HTR-8/SVneo (cell line): ENCODE measurements at places on chromosomes 1 and 21.

GRCh38 chr1:10291705-10292104, 81.3 kb downstream of the KIF1B start:
- no peak for DNase-seq

- DNase-seq, result no peak
Measured at GRCh38 chr1:118487932-118488331, 302.9 kb upstream of the SPAG17 start.

GRCh38 chr21:34276711-34277425, 86.9 kb upstream of the KCNE2 start:
- DNase-seq, result no peak

DNA sequence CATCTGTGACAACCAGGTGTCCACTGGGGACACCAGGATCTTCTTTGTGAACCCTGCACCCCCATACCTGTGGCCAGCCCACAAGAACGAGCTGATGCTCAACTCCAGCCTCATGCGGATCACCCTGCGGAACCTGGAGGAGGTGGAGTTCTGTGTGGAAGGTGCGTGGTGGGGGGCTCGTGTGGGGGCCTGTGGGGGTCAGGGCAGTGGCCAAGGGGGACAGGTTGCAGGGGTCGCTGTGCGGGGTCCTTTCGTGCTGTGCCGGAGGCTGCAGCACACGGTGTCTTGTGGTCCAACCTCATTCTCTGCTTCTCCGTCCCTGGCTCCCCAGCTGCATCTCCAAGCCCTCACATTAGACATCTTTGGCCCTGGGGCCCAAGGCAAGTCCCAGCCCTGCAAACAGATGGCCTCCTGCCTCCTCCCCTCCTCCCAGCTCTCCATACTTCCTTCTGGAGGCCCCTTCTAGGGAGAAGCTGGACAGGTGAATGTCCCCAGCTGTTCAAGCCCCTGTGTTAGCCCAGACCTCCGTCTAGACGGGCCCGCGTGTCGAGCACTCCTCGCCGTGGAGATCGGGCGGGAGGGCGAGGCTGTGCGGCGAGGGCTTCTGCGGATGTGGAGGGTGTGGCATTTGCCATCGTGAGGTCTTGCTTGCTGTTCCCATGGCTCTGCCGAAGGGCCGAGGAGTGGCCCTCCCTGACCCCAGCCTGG, 2.5 kb downstream of the AGRN start:
- DNase-seq, result no peak

- no peak for DNase-seq
Measured at GRCh38 chr1:44723496-44724295, 7.3 kb downstream of the RNU5D-1 start.

DNA sequence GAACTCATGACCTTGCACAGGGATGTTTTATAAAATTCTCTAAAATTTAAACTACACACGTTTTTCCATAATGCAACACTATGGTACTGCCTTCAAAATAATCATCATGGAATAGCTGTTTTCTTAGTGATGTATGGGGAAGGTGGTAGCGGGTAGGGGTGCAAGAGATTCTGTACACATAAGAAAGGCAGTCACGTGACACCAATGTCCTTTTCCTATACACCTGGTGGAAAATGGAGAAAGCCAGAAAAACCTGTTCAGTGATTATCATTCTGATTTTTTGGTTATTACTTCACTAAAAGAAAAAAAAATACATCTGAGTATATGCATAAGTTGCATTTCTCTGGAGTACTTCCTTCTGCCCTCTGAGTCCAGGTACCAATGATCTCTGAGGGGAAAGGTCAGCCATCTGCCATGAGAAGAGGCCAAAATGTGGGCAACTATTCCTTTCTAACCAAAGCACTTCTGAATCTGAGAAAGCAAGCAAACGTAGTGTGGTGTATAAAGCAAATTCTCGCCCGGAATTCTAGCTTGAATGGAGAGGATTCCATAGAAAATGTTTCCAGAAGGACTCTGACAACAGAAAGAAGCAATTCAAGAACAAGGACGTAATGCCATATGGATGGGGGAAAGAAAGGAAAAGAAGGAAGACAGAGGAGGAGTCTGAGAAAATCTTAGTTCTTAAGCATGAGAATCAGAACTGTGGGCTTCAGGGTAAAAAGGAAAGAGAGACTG, 137.3 kb downstream of the RERE start:
- DNase-seq, result no peak

DNA sequence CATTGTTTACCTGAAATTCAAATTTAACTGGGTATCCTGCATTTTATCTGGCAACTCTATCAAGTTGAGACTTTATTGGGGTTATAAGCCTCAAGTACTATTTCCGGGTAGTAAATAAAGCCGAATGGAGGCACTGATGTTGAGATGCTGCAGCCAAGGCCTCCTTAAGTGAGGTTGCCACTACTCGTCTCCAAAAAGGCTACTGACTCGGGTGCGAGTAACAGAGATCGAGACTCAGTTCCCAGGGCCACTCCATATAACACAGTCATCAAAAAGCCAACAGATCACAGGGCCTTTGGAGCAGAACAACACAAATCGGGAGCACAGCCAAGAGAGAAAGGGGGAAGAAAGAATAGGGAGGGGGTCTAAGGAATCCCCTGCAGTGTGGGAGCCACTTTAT, 524 bp downstream of the COPA start:
- no peak for DNase-seq

DNA sequence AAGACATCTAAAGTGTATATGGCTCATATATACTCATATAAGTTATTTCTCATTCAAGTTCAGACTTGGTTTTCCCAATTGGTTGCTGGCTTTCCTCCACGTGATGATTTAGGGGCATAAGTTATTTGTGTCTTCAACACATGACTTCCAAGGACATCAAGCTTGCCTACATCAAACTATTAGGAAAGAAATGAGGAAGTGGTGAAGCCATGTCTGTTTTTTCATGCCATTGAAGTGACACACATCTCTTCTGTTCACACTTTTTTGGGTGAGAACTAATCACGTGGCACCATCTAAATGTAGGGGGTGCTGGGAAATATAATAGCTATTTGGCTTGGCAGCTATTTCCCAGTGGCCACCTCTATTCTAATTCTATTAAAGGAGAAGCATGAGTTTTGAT, 282.1 kb downstream of the OMA1 start:
- no peak for DNase-seq

DNA sequence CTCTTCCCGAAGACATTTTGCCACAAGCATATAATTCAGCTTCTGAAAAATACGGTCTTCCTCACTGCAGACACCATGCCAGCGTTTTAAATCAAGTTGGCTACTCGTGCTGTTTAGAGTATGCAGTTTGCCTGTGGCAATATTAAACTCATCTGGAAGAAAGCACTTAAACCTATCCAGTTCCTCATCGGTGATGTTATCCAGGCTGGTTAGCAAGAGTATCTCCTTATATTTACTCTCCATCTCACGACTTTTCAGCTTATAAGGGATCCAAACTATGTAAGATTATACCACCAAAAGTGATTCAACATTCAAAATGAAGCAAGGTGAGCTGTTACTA, 9.7 kb upstream of the IFI16 start:
- no peak for DNase-seq

GRCh38 chr1:11169202-11169601, 20.0 kb upstream of the ANGPTL7 start:
- DNase-seq, result no peak

GRCh38 chr1:228772516-228773212, 37.4 kb downstream of the RHOU start:
- DNase-seq, result no peak

- no peak for DNase-seq
Measured at GRCh38 chr1:38097284-38097898, 50.8 kb upstream of the POU3F1 start.

DNA sequence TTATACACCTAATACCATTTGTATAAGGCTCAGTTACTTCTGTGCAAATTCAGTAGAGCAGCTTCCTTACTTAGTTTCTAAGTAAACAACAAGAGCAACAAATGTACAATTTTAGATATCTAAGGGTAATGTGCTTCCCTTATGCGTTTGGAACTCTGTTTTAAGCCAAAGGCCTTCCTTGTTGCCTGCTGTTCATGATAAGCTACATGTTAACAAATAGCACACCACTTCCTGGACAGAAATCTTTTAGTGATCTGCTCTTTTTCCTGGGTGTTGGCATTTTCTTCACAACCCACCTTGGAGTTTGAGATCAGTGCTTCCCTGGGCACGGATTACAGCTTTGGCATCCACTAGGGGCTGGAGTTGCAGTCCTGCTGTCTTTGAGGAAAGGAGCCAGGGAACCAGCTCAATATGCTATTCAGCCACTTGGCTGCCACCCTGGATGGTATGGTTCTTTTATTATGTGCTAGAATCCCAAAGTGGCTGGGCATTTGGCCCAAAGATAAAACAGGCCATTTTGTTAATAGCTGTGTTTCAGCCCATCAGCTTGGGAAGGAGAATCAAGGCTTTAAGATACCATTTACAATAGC, 55.6 kb upstream of the ADAR start:
- no peak for DNase-seq

GRCh38 chr1:88773540-88774150, 89.6 kb downstream of the PKN2 start:
- no peak for DNase-seq

DNA sequence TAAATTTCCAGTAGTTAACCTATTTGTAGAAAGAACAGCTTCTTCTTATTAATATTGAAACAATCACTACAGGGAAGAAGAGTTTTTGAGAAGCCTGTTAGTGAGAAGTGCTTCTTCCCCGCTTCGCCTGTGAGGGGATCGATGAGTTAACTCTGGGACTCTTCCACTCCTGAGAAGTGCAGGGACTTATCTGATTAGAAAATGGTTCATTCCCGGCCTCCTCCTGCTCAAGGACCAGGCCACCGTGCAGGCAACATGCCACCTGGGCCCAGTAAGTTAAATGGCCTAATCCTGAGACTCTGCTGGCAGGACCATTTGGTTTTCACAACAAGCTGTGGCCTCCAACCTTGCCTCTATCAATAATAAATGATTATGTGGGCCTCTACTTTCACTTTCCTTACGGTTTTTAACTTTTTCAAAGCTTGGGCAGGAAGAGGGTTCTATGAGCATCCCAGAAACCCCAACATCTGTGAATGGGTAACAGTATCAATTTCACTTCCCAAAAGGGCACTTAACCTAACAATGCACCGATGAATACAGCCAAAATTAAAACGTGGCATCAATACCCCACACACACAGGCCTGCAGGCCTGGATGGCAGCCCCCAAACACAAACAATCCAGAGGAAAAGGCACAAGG, 33.1 kb downstream of the SIPA1L2 start:
- DNase-seq, result no peak

- DNase-seq, result no peak
Measured at GRCh38 chr1:17520041-17520440, 19.5 kb upstream of the ARHGEF10L start.

DNA sequence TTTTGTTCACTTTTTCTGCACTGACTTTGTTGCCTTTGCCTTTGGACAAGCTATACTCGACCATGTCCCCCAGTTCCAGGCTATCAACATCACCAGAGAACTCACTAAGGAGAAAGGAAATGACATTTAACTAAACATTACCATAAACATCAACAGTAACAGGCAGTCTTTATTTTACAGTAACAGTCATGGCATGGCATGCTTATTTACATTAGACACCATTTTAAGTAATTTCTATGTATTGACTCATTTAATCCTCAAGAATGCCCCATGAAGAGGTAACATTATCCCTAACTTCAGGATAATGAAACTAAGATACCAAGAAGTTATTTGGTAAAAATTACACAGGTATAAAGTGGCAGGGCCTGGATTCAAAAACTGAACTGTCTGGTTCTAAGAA, 8.7 kb upstream of the NRAS start:
- DNase-seq, result no peak

DNA sequence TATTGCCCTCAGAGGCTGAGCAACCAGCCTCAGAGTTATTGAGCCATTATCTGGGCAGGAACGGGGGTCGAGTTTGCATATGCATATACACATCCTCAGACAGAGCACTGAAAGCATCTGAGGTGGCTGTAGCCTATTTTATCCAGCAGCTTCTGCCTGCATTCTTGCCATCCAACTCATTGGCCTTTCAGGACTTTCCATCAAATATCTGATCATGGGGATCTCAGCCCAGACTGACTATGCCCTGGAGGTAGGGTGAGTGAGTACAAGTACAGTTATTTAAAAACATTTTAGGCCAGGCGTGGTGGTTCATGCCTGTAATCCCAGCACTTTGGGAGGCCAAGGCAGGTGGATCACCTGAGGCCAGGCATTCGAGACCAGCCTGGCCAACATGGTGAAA, 1.8 kb upstream of the MTF1 start:
- DNase-seq, result no peak

DNA sequence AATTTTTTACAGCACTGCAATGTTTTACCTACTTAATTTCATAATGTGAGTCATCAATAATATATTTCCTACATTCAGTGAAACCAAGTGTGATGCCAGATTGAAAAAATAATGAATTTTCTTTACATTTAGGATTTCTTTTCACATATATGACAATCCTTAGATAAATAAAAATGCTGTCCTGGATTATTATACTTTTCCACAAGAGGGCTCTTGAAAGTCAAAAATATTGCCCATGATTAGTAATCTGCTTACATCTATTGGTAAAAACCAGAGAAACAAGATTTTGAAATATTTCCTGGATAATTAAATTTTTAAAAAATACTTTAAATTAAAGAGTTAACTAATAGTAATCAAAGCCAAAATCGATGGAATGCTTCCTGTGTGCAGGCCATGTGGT, 86.8 kb upstream of the PLPPR4 start:
- DNase-seq, result no peak

GRCh38 chr1:88311265-88311664, 372.8 kb upstream of the PKN2 start:
- no peak for DNase-seq
